GM12891 (cell line): ENCODE measurements at places on chromosomes 16 and 17.

GRCh38 chr17:33044771-33045170 lies 53.1 kb downstream of the SPACA3 start:
- DNase-seq, result no peak

DNA sequence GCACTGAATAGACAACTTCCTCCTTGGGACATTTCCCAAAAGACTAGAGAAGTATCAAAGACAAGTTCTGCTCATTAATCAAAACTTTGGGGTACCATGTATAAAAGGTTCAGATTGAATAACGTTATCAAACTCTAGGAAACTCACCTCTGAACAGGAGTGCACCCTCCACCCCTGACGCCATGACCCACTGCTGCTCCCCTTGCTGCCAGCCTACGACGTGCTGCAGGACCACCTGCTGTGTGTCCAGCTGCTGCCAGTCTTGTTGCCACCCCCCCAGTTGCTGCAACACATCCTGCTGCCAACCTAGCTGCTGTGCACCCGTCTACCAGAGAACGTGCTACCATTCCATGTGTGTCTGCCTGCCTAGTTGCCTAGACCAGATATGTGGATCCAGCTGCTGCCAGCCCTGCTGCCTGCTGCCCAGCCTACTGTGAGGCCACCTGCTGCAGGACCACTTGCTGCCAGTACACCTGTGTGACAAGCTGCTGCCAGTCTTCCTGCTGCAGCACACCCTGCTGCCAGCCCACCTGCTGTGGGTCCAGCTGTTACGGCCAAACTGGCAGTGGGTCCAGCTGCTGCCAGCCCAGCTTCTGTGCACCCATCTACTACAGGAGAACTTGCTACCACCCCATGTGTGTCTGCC lies 13.8 kb upstream of the KRTAP9-2 start:
- no peak for DNase-seq

GRCh38 chr17:74234486-74234885 lies 21.1 kb downstream of the TTYH2 start:
- DNase-seq, result no peak

- DNase-seq, result no peak
Measured at GRCh38 chr17:20935740-20936139, 107.1 kb downstream of the USP22 start.

GRCh38 chr16:80720804-80721371 lies 83.5 kb downstream of the CDYL2 start:
- no peak for DNase-seq

- DNase-seq, result no peak
Measured at GRCh38 chr17:39507511-39507910, 46.2 kb downstream of the CDK12 start.

- peak; percentile 78 for DNase-seq
Measured at GRCh38 chr16:2752850-2753732, 653 bp downstream of the SRRM2 start.

DNA sequence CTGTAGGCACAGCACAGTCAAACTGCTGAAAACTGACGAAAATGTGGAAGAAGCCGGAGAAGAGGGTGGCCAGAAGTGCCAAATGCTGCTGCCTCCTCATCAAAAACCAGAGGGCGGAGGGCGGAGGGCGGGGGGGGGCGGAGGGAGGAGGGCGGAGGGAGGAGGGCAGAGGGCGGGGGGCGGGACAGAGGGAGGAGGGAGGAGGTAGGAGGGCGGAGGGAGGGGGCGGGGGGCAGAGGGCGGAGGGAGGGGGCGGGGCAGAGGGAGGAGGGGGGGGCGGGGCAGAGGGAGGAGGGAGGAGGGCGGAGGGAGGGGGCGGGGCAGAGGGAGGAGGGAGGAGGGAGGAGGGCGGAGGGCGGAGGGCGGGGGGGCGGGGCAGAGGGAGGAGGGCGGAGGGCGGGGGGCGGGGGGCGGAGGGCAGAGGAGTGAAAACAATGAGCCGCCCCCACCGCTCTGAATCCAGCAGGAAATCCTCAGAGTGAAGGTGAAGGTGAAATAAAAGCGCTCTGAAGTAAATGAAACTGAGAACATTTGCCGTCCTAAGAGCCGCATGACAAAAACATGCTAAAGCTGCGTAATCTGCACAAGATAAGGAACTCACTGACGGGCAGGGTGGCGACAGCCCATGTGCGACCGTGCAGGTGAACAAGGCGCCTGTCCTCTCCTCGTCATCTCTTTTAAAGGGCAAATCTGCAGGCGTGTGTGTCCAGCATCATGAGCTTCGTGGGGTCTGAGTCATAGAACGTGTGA lies 22.6 kb upstream of the CBFA2T3 start:
- no peak for DNase-seq
